ENCODE measurements at places on chromosomes 16 and 17. TPM values are rescaled to one million over a fixed set of nuclear protein-coding genes. Genes with fewer than 3 reads are reported as not detected.

GRCh38 chr16:76204249-76204648, 73.0 kb upstream of the CNTNAP4 start:
- no peak for DNase-seq

GRCh38 chr16:48161906-48162305, 6.1 kb upstream of the ABCC12 start:
- no peak for DNase-seq

GRCh38 chr17:65166787-65167186, 29.6 kb downstream of the RGS9 start:
- no peak for DNase-seq

DNA sequence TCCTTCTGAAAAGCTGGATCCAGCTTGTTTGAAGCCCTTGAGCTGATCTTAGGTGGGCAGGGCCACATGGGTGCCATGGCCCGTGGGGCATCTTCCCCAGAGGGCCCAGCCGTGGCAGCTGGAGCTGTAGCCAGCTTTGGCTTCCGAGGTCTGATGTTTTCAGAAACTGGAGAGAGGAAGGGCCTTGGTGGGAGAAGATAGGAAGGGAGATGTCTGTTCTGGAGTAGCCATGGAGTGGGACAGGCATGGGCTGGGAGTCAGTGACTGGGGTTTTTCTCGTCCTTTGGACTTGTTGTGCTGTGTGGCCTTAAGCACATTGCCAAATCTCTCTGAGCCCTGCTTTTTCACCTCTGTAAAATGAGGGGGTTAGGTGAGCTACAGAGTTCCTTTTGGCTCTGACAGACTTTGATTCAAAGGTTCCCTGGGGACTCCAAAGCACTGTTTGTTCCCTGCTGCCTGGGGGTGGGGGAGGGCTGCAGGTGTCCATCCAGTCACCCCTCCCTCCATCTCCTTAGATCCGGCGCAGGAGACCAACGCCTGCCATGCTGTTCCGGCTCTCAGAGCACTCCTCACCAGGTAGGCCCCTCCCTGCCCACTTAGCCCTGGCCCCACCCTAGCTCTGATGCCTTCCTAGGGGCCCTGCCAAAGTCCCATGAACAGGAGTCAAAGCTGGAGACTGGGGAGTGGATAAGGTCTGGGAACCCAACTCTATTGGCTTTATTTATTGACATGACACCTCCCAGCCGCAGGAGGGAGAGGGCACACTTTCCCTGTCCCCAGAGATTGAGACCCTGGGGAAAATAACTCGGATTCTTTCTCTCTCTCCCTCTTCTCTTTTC, 2.1 kb downstream of the PPP1R1B start:
- DNase-seq: no peak

DNA sequence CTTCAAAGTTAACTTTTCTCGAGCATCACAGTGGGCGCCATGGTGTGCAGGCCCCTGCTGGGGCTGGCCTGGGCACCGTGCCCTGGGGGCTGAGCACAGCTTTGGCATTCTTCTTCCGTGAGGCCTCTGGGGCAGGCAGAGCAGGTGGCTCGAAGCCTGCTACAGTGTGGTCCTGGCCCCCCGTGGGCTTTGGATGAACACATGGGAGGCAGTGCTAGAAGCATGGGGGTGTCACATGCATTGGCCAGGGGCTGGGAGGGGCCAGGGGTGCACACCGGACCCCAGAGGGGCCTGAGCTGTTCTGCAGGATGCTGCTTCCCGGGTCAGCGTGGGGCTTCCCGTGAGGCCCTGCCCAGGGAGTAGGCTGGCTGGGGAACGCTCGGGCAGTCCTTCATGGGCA, 12.1 kb upstream of the C16orf74 start:
- no peak for DNase-seq

GRCh38 chr17:16928406-16929034, 43.4 kb downstream of the TNFRSF13B start:
- no peak for DNase-seq

- DNase-seq: no peak
Measured at GRCh38 chr16:78664811-78665772, 565.6 kb downstream of the WWOX start.

DNA sequence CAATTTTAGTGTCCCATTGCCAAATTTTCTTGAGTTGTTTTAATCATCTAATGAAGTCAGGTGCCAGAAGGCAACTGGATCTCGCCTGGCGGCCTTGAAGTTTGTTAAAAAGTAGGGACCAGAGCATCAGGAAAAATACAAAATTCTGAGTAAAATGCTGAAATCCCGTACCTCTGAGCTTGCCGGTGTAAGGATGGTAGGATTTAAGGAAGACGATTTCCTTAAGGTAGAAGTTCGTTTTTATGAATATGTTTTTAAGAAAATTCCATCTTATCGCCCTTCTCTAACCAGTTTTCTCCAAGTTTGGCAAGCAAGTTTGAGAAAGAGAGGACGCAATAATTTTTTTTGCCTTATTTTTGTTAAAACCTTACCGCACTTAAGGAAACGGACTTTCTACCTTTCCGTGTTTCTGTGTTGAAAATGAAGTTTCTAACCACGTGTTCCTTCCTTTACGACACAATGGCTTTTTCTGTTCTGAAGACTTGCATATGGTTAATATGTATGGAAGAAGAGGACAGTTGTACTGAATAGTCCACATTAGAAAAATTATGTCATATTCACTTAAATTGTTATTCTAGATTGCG, 748 bp downstream of the ATF7IP2 start:
- no peak for DNase-seq

The MYH13 gene
- polyA plus RNA-seq: not detected

The CA10 gene
- not detected for polyA plus RNA-seq

The OR1A1 gene
- polyA plus RNA-seq: not detected

- no peak for DNase-seq
Measured at GRCh38 chr16:11835309-11835708, 16.0 kb downstream of the RSL1D1 start.

- DNase-seq: no peak
Measured at GRCh38 chr16:51210087-51210486, 59.0 kb upstream of the SALL1 start.

GRCh38 chr17:31297090-31297489, at the start of gene OMG:
TSS of gene OMG (minus strand) at chr17:31297239. CDS start at chr17:31296331, 908 bp downstream.
- no peak for DNase-seq

- DNase-seq: no peak
Measured at GRCh38 chr16:50994995-50995394, 156.1 kb downstream of the SALL1 start.

DNA sequence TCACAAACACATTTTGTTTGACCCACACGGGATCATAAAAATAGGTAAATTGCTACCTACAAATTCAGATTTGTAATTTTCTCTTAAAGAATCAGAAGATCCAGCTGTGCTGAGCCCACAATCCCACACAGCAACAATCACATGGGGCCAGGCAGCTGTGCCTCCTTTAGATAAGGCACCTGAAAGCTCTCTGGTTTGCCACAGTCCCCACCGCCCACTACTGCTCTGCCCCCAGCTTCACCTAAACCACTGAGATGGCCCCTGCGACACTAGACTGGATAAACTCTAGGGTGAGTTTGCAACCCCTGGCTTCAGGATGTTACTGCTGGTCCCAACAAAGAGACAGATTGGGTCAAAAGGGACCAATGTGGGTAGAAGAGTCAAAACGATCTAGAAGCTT, 96.8 kb downstream of the GSG1L start:
- no peak for DNase-seq

The CCNF gene
- 13.4 TPM for polyA plus RNA-seq

DNA sequence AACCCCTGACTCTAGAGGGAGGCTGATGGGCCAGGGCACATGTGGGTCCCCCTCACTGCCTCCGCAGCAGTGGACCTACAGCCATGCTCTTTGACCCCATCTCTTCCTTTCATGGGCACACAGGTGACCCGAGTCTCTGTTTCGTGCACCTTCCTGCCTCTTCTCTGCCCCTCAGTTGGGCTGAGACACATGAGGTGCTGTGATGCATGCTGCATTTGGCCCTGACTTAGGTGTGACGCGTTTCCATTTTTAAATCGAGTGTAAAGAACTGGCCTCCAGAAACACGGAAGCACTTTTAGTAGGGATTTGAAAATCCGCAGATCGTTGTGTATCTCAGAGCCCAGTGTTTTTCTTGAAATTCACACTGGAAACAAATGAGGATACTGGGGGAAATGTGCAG, 24.6 kb downstream of the C16orf90 start:
- no peak for DNase-seq

The KRTAP4-7 gene
- polyA plus RNA-seq: not detected

GRCh38 chr17:28597606-28598383, 1.0 kb downstream of the SPAG5 start:
- no peak for DNase-seq

- DNase-seq: no peak
Measured at GRCh38 chr16:29315916-29316517, 90.5 kb downstream of the NPIPB11 start.

The DPEP2 gene
- polyA plus RNA-seq: not detected

The TMIGD1 gene
- polyA plus RNA-seq: not detected

DNA sequence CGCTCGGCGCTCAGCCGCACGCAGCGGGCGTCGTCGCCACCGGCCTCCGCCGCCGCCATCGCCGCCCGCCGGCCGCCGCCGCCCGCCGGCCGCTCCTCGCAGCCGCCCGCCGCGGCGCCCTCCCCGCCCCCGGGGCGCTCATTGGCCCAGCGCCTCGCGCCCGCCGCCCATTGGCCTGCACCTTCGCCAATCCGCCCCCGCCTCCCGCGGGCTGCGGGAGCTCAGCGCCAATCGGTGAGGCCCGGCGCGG, at the start of gene PGP:
TSS of gene PGP (minus strand) at position 122 of the 250 bp plus-strand sequence. CDS start at position 59, 63 bp downstream.
- DNase-seq: no peak

All from A549 (cell line).